ENCODE measurements at places on chromosomes 13 and 19. TPM values are rescaled to one million over a fixed set of nuclear protein-coding genes. Genes with fewer than 3 reads are reported as not detected.

TPTE2 gene
- not detected for total RNA-seq

CD209 gene
- total RNA-seq: not detected

SHISA2 gene
- 1.2 TPM for total RNA-seq

STARD13 gene
- total RNA-seq: 31.9 TPM

PSG1 gene
- total RNA-seq: not detected

GRCh38 chr19:6241680-6242377 lies 37.9 kb downstream of the MLLT1 start:
- H3K36me3 ChIP-seq: peaks cover 20% of the 10 kb centered on the region
- H3K27ac ChIP-seq: no peak overlapping the region
- no peak overlapping the region for H3K4me3 ChIP-seq
- no peak for DNase-seq
- H3K27me3 ChIP-seq: no peaks in the 10 kb centered on the region

DNA sequence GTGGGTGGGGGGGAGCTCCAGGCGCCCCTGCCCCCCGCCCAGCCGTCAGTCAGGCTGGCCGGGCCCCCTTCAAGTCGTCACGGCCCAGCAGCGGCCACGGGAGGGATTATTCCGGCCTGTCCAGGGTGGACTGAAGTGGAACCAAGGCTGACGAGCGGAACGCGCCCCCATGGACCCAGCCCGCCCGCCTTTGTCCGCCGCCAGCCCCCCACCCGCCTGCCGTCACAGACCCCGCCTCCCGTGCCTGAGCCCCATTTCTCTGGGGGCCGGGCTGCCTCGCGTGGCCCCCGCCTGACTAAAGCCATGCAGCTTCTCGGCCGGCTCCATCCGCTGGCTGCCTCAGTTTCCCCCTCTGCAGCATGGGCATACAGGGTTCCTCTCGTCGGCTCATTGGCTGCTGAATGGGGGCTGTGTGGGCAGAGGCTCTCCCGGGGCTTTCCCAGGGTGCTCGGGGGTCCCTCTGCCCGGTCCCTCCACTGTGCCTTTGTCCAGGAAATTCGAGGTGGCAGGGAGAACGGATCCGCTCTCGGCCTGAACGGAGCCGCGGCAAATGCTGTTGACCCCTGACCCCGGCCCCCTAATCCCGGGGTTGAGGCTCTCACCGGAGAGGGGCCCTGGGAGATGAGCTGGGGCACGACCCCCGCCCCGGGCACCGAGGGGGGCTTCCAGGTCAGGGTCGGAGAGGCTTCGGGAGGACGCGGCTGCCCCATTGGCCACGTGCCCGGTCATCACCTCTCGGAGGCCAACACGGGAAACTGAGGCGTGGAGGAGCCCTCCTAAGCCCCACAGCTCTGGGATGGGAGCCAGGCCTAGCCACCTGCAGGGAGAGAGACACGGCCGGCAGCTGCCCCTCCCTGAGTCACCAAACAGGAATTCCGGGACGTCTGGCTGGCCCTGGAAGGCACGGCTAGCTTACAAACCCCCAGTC lies 27.4 kb downstream of the EFNA2 start:
- no peak overlapping the region for H3K4me3 ChIP-seq
- H3K4me1 ChIP-seq: no peaks in the 10 kb centered on the region
- H3K27ac ChIP-seq: no peak overlapping the region

GRCh38 chr13:49517461-49517860 lies 21.7 kb downstream of the PHF11 start:
- H3K4me3 ChIP-seq: no peak overlapping the region
- no peaks in the 10 kb centered on the region for H3K4me1 ChIP-seq
- DNase-seq: no peak
- no peaks in the 10 kb centered on the region for H3K27me3 ChIP-seq
- no peak overlapping the region for H3K27ac ChIP-seq

DNA sequence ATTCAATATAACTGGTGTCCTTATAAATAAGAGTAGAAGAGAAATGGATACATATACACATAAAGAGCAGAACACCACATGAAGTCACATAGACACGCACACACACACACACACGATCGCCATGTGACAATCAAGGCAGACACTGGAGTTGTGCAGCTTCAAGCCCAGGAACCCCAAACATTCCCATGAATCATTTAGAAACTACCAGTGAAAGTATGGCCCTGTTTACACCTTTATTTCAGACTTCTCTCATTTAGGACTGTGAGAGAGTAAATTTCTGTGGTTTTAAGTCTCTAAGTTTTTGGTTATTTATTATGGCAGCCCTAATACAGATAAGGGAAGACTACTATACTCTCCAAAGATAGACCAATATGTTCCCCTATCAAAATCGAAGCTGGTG lies 20.4 kb upstream of the TNFSF13B start:
- H3K4me1 ChIP-seq: no peaks in the 10 kb centered on the region
- H3K27me3 ChIP-seq: no peaks in the 10 kb centered on the region
- H3K4me3 ChIP-seq: no peak overlapping the region
- no peak overlapping the region for H3K27ac ChIP-seq
- DNase-seq: no peak
- no peaks in the 10 kb centered on the region for H3K36me3 ChIP-seq

GRCh38 chr19:45645068-45645630 lies 6.0 kb upstream of the EML2 start:
- H3K4me3 ChIP-seq: peak overlapping the region; percentile 61
- H3K4me1 ChIP-seq: peaks cover 31% of the 10 kb centered on the region
- DNase-seq: no peak
- H3K36me3 ChIP-seq: peaks cover 4% of the 10 kb centered on the region
- no peak overlapping the region for H3K27ac ChIP-seq

- no peaks in the 10 kb centered on the region for H3K27me3 ChIP-seq
- no peaks in the 10 kb centered on the region for H3K36me3 ChIP-seq
- H3K27ac ChIP-seq: no peak overlapping the region
- DNase-seq: no peak
- no peaks in the 10 kb centered on the region for H3K4me1 ChIP-seq
These were observed 39.4 kb downstream of the ZNF136 start for GRCh38 chr19:12202250-12202649.

GRCh38 chr13:26529441-26529840 lies 28.0 kb upstream of the WASF3 start:
- H3K36me3 ChIP-seq: no peaks in the 10 kb centered on the region
- peak; percentile 65 for DNase-seq
- H3K4me1 ChIP-seq: no peaks in the 10 kb centered on the region
- H3K4me3 ChIP-seq: no peak overlapping the region

DNA sequence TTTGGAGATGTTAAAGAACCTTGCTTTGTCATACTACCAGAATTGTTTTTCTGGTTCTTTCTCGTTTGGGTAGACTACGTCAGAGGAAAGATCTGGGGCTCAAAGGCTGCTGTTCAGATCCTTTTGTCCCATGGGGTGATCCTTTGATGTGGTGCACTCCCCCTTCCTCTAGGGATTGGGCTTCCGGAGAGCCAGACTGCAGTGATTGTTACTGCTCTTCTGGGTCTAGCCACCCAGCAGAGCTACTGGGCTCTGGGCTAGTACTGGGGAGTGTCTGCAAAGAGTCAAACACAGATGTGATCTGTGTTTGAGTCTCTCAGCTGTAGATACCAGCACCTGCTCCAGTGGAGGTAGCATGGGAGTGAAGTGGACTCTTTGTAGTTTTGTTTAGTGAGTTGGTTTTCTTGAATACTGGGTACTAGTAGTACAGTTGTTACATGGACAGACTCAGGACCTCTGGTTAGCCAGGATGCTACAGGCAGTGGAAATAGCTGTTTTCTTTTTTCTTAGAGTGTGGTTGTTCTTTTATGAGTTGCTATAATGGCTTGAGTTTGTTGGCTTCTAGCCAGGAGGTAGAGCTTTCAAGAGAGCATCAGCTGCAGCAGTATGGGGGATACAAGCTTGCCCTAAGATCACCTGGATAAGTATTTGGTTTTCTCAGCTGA lies 34.4 kb downstream of the DNAJC15 start:
- H3K4me3 ChIP-seq: no peak overlapping the region
- peaks cover 47% of the 10 kb centered on the region for H3K4me1 ChIP-seq
- H3K36me3 ChIP-seq: peaks cover 5% of the 10 kb centered on the region

DNA sequence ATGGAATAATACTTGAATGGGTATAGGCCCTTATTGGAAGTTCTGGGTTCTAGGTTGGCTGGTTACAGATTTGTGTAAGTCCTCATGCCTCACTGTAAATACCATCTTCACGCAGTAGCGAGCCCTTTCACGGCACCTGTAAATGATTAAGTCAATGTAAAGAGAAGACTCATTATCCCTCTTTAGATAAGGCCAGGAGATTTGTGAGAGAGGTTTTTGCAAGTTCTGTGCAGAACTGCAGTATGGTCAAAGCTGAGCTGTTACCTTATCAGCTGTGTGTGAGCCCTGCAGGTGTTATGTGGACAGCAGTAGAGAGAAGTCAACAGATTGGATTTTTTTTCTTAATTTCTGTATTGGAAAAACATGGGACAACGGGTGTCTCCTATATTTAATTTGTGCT lies 141.6 kb downstream of the SHISA2 start:
- H3K27ac ChIP-seq: no peak overlapping the region
- no peak for DNase-seq

GRCh38 chr19:51097166-51097738 lies 11.0 kb downstream of the CTU1 start:
- no peak overlapping the region for H3K27ac ChIP-seq
- H3K27me3 ChIP-seq: no peaks in the 10 kb centered on the region
- peaks cover 33% of the 10 kb centered on the region for H3K36me3 ChIP-seq
- H3K4me3 ChIP-seq: no peak overlapping the region
- H3K4me1 ChIP-seq: peaks cover 20% of the 10 kb centered on the region
- DNase-seq: peak; percentile 87

DNA sequence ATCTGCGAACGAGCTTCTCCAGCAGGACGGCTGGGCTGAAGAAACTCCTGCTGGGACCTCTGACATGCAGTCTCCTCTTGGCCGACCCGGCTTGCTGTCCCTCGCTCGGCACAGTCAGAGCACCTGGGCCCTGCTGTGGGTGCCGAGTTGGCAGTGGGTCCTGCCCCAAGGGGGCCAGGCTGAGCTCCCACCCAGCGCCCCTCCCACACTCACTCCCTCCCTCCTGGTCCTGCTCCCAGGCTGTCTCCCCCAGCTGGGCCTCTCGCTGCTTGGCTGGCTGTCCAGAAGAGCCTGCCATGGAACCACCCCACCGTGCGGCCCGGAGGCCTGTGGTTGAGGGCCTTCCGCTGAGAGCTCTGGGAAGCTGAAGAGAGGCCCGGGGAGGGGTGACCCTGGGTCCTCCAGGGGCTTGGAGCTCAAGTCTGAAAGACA lies 6.0 kb downstream of the AKT2 start:
- no peak for DNase-seq
- no peak overlapping the region for H3K27ac ChIP-seq
- H3K27me3 ChIP-seq: no peaks in the 10 kb centered on the region
- H3K4me3 ChIP-seq: no peak overlapping the region
- H3K36me3 ChIP-seq: peaks cover 13% of the 10 kb centered on the region

DNA sequence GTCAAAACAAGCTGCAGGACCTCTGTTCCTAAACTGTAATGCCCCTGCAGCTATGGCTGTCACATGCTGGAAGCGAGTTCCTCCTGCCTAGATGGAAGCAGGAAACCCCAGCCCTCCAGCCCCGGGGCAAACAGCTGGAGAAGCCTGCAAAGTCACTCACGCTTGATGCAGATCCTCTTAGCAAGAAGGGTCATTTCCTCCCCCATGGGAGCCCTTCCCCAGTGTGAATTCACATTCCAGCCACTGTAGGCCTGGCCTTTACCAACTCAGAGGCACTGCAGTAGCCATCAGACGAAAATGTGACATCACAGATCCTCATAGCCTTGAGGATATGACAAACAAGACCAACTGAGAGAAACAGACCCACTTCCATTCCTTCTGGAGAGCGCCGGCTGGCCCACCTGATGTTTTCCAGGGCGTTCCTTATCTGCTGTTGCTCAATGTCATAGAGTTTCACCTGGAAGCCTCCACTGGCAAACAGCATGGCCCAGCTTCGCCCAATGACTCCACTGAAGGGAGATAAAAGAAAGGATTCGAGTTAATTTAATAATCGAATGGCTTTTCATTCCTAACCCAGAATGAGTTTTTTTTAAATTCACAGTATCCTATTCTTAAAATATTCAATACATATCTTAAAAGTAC lies 13.5 kb downstream of the CRYL1 start:
- H3K27me3 ChIP-seq: no peaks in the 10 kb centered on the region
- H3K4me1 ChIP-seq: no peaks in the 10 kb centered on the region
- DNase-seq: no peak
- H3K27ac ChIP-seq: no peak overlapping the region
- peaks cover 24% of the 10 kb centered on the region for H3K36me3 ChIP-seq
- H3K4me3 ChIP-seq: no peak overlapping the region

DNA sequence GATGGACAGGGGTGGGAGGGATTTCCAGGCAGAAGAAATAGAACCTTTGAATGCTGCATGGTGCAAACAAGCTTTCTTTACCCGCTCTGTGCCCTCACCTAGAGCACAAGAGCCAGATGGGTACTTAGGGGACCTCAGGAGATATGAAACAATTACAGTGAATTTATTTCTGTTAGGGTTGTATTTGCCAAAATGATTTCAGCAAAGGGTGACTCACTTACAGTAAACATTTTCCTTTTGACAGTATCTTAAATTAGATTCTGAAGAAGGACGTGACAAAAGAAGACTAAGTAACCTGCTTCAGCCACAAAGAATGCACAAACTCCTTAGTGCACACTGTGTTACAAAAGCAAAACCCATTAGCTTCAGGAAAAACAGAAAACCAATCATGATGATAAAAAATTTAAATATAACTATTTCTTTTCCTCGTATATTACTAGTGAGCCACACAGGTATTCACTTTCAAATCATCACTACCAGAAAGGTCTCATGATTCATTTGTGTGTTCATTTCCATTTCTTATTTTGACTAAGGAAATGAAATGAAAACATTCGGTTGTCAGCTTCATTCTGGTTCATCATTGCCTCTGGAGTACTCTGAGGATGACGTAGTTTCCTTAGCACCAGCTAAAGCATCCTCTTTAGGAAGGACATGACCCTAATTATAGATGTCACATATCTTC lies 158.8 kb downstream of the NHLRC3 start:
- peaks cover 52% of the 10 kb centered on the region for H3K27me3 ChIP-seq
- no peaks in the 10 kb centered on the region for H3K4me1 ChIP-seq
- no peak overlapping the region for H3K27ac ChIP-seq
- peak; percentile 1 for DNase-seq
- H3K36me3 ChIP-seq: no peaks in the 10 kb centered on the region
- no peak overlapping the region for H3K4me3 ChIP-seq

All from MCF 10A (cell line).